CD4-positive, alpha-beta memory T cell (primary cell): ENCODE measurements at places on chromosomes 12 and 14.

DNA sequence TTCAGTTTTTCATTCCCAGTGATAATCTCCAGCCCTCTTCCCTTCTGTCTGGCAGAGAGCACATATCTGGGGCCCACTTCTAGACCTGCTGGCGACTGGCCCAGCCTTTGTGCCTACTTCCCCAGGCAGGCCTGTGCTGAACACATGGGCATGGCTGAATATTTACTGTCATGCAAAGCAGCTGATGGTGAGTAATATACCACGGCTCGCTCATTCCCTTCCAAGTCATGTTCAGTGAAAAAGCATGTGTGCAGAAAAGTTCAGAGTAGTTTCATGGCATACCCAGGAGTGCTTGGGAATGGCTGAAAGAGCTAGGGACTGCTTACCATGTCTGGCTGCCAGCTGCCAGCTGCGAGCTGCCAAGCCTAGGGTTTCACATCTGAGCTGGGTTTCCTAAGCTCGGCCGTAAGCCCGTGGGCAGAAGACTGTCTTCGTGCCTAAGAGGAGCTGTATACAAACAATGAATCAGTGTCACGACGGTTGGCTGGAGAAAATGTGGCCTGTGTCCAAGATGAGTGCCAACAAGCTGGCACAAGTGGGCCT lies 179.9 kb upstream of the PELI2 start:
- DNase-seq, result no peak

DNA sequence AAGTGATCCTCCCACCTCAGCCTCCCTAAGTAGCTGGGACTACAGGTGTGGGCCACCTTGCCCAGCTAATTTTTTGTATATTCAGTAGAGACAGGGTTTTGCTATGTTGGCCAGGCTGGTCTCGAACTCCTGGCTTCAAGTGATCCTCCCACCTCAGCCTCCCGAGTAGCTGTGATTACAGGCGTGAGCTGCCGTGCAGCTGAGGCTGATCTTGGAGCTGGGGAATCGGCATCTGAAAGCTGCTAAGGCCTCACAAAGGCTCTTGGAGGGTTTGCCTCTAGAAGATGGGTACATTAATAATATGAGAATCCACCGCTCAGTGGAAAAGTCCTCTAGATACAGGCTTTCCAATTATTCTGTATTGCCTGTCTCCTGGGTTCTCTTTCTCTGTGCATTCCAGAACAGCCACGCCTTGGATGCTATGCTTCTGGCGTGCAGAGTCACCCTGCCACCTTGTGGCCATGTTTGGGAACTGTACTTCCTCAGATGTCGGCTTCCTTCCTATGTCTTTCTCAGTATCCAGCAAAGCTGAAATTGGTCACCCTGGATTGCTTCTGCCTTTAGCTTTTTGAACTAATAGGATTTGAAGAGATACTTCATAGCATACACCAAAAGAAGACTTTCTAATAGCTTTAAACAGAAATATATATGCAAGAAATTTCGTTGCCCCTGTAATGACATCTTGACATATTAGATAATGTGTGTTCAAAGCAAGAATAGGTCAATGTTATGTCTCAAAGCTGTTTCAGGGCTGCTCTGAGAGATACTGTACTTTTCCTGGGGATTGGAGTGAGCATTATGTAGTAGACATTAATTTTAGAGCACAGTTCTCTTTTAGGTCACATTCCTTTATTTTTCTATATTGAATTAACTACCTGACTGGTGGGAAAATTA lies 75.4 kb downstream of the SNAPC1 start:
- DNase-seq, result peak; percentile 72

GRCh38 chr12:20475542-20475941 lies 107.2 kb downstream of the PDE3A start:
- DNase-seq, result no peak

DNA sequence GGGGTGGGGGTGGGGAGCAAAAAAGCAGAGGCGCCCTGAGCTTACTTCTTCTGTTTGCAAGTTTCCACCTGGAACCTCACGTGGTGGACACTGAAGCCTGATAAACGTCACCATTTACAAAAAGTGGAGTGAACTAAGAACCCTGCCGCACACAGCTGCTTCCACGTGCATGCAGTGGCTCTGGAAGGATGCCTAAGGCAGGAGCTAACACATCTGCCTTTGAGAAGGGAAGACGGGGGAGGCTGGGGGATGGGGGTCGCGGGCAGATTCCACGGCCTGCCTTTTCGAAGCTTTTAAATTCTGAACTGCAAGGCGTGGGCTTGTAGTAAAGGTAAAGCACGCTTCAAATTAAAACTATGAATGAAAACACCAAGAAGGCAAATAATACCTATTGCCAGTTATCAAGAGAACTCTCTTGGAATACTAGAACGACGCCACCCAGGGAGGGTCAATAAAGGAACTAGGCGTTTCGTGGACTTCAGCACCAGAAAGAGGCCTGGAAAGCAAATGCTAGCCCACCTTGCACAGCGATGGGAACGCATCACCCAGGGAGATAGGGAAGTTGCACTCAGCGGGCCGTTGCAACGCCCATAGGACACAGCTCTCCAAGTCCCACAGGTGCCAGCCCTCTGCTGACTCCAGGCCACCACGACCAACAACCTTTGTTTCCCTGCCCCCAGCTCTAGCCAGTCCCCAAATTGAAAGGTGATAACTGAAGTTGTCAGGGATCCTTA lies 61.8 kb downstream of the TESC start:
- no peak for DNase-seq

GRCh38 chr12:57764662-57765002 lies 2.2 kb downstream of the CYP27B1 start:
- DNase-seq, result no peak

DNA sequence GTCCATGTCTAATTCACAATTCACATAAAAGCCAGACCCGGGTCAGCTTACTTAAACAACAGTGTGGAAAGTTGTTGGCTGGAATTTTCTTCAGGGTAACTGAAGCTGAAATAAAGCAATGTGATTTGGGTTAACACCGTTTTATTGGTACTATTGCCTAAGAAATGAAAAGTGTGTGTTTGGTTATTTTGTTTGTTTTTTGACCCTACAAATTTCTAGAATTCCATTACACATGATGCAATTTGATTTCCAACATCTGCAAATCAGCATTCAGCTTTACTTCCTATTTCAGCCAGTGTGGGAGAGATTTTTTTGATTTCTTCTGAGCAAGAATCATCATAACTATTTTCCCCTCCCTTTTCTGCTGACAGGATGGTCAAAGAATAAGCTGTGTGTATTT lies 45.7 kb upstream of the CLMN start:
- DNase-seq, result no peak

DNA sequence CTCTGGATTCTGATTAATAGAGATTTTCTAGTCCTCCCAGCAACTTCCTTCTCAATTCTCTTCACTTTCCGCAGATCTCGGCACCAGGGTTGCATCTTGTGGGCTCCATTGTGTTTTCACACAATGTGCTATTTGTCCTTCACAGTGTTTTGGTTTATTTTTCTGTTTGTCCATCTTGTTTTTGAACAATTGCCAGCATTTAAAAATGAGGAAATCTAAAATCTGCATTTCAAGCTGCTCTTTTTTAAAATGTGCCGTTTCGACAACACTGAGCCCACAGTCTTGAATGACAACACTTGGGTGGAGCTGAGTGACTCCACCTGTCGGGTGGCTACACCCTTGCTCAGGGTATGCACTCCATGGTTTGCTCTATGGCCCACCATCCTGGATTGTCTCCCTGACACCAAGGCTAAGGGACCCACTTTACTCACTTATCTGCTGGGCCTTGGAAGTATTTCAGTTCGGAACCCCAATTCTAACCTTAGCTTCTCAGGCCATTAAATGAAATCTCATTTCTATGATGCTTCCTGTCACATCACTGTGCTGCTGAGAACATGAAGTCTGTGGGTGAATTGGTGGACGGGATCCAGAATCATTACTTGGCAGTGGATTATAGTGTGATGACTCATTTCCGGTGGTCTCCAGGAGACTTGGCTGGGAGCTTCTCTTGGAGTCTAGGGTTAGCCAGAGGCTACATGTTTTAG lies 3.4 kb upstream of the MYRFL start:
- DNase-seq, result no peak

- no peak for DNase-seq
These were observed 1097.3 kb downstream of the SLC16A7 start for GRCh38 chr12:60693019-60693626.

DNA sequence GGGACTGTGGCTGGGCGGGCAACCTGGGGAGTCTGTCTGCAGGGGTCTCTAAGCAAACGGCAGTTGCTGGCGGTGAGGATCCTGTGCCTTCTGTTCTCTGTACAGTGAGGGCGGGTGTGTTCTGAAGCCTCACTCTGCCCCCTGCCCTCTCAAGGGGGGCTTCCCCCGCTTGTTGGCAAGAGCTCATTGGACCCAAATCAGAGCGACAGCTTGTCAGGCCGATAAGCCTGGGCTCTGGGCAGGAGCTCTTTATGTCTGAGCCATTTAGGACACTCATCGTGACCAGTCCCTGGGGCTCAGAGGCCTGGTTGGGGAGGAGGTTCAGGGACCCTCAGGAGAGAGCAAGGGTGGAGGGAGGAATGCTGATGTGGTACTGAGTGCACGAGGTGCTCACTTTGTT lies 136.0 kb downstream of the TSPAN9 start:
- DNase-seq, result no peak
